ENCODE measurements at places on chromosomes 16 and 17.

DNA sequence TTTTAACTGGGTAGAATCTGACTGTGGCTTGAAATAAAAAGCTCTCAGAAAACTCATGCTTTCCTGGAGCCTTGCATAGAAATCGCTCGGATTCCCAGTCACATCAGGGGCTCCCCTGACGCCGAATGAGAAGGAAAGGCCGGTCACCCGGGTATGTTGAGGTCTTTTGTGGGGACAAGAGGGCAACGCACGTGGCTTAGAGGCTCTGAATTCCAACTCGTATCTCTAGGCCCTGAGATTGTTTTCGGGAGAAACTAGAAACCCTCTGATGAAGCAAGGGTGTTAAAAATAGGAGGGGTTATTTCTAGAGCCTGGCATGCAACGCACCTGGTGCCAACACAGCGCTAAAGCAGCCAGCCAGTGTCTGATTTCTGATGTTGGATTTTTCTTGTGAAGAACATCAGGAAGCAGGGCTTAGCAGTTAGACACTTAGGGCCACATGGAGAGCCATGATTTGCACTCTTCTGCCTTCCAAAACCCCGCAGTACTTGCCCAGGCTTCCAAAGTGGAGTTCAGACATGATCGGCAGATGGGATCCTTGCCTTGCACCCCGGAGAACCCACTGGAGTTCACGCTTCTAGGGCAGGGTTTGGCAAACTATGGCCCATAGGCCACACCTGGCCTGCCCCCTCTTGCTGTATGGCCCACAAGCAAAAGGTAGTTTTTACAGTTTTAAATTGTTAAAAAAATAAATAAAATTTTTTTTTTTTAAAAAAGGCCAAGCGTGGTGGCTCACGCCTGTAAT lies 12.6 kb downstream of the CACNG1 start:
- DNase-seq, result no peak

- no peak for DNase-seq
Measured at GRCh38 chr17:58325289-58325726, 3.3 kb downstream of the TSPOAP1 start.

DNA sequence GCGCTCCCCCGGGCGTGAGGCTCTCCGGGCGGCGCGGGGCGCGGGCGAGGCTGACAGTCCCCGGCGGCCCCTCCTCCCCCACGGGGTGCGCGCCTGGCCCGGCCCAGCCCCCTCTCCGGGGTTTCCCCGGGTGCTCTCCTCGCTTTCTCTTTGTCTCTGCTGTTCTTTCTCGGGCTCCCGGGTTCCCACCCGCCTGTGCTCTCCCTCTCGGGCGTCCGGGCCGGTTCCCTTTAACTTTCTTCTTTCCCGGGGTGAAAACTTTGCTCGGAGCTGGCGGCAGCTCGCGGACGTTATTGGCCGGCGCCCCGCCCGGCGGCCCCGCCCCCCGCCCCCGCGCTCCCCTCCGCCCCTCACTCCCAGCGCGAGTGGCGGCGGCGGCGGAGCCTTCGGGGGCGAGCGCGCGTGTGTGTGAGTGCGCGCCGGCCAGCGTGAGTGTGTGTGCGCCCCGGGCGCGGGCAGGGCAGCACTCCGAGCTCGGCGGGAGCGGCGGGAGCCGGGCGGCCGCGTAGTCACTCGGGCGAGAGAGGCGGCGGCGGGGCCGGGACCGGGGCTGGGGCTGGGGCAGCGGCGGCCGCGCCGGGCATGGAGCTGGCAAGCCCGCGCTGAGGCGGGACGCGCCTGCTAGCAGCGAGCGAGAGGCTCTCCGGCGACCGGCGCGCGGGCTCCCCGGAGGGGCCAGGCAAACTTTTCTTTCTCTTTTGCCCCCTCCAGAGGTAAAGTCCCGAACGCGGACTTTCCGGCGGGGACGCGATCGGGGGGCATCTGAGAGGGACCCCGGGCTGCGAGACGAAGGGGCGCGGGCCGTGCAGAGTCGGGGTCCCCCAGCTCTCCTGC lies at the start of gene NTN1:
Gene NTN1 (plus strand): TSS at position 353 of the 834 bp plus-strand sequence. CDS start 864 bp downstream, outside the sequence.
- peak; percentile 44 for DNase-seq

DNA sequence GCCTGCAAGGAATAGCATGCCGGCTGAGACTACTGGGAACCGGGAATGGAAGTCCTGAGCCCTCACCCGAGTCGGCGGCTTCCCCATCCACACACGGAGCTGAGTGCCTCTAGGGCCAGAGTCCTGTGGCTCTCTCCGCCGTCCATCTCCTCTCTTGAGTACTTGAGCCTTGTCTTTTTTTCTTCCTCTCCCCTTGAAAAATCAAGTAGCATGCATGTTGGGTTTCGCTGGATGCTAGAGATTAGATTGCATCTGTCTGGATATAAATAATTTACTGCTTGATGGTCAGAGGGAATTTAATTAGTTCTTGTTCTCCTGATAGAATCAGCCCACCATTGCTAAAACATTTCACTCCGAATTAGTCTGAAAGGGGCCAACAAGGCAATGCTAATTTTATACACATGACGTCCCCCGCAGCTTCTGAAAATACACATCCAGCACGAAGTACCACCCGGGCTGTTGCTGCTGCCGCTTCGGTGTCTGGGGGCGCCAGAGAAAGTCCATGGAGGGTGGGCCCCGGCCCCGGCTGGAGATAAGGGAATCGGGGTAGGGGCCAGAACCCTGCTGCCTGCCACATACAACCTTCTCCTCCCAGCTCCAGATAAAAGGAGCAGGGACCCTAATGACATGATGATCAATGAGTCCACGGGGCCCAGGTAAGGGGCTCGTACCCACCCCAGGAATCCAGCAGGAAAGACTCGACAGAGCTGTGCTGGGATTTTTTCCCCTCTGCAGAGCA lies 48.5 kb downstream of the RBFOX3 start:
- DNase-seq, result no peak

GRCh38 chr17:78819402-78819801 lies 21.2 kb downstream of the USP36 start:
- DNase-seq, result no peak

GRCh38 chr16:55248058-55248457 lies 75.9 kb upstream of the IRX6 start:
- DNase-seq, result no peak

DNA sequence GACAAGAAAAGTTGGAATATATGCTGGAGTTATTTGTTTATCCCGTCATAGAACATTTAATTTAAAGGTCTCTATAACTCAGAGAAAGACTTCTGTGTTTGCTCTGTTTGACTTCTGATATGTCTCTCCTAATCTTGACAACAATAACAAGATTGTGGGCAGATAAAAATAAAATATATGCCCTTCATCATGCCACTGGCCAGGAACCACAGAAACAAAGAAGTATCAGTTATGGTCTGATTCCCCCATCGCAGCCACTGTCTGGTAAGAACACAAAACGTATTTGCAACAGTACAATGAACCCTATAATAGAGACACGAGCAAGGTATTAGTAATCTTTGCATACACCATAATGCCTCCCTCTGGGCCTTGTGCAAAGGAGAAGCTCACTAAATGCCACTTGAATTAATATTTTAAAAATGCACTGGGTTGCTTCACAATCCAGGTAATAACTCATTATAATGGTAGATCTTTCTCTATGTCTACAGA lies 1498.3 kb downstream of the CDH11 start:
- DNase-seq, result no peak

DNA sequence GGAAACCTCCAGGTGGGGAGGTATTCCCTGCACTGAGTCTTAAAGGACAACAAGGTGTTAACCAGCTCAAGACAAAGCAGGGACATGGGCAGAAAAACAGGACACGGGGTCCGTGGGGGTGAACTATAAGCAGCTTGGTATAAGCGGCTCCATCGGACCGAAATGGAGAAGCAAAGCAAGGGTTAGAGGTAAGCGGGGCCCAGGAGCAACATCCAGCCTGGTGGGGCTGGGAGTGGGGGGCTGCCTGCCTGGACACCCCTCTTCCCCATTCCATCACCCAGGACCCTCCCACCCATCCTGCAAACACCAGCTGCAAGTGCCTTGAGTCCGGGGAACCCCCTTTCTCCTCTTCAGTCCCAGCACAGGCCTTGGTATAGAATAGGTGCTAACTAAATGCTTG lies 29.5 kb downstream of the MYH11 start:
- DNase-seq, result no peak

DNA sequence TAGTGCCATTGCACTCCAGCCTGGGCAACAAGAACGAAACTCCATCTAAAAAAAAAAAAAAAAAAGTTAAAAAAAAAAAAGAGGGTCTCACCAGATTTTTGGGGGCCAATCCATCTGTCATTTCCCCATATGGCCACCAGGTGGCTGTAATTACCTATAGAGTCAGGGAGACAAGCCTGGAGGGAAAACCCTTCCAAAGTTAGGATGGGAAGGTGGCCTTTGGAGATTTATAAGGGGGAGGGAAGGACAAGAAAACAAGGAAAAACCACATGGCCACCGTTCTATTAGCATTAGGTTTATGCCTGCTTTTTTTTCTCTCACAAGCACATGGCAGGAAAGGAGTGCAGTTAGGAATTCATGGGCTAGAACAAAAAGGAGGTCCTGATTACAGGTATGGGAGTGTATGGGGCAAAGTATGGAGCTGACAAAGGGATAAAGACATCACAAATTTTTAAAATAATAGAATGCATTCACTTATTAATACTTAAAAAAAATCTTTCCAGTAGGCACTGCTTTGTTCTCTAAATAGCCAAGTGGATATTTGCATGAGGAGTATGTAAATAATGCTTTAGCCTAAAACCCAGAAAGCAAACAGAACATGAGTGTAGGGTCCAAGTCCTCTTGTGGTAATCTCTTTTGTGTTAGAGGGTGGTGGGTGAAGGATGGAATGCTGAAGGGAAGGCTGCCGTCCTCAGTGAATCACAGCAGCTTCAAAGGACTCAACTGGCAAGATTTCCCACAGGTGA lies 5.1 kb downstream of the CYB5D1 start:
- no peak for DNase-seq

DNA sequence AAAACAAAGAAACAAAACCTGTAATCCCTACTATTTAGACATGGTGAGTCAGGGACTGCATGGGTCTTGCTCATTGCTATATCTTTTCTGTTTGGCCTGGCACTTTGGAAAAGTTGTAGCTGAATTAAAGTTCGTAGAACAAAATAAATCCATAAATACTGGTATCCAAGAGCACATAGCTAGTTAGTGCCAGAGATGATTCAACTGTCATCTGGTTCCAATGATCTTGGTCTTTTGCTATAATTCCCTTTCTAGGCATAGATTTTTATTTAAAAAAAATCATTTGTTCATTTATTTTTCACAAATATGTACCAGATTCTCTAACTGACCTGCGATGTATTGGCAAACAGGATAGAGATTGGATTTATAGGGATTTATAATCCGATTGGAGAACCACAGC lies 1436.1 kb upstream of the GOT2 start:
- DNase-seq, result no peak

GRCh38 chr16:13390093-13390985 lies 488.9 kb downstream of the SHISA9 start:
- DNase-seq, result no peak

- no peak for DNase-seq
Measured at GRCh38 chr17:32527146-32527545, 40.4 kb downstream of the CDK5R1 start.

DNA sequence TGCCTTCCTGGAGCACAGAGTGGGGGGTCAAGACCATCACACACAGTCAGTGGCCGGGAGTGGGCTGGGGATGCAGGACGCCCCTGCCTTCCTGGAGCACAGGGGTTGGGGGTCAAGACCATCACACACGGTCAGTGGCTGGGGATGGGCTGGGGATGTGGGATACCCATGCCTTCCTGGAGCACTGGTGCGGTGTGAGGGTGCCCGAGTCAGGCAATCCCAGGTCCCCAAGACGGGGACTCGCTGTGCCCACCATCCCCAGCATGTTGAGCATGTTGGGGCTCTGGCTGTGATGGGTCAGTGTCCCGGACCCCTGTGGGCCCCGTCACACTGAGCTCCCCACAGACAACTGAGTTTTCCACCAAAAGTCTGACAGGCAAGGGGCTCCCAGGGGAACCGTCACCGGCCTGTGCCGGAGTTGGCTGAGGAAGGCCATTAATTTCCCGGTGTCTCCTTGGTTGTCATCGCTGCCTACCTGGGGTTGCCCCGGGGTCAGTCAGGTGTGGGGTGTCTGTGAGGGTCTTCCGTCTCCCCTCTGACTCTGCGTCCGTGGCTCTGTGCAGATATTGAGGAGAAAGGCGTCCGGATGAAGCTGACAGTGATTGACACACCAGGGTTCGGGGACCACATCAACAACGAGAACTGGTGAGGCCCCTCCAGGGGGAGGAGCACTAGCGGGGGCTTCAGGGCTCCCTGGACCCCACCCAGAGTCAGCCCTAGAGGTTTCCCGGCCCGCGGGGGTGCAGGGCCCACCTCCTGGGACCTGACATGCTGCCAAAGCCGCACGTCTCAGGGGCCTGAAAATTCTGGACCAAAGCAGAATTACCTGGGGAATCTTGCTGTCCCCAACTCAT lies 347.1 kb downstream of the SEC14L1 start:
- DNase-seq, result no peak

DNA sequence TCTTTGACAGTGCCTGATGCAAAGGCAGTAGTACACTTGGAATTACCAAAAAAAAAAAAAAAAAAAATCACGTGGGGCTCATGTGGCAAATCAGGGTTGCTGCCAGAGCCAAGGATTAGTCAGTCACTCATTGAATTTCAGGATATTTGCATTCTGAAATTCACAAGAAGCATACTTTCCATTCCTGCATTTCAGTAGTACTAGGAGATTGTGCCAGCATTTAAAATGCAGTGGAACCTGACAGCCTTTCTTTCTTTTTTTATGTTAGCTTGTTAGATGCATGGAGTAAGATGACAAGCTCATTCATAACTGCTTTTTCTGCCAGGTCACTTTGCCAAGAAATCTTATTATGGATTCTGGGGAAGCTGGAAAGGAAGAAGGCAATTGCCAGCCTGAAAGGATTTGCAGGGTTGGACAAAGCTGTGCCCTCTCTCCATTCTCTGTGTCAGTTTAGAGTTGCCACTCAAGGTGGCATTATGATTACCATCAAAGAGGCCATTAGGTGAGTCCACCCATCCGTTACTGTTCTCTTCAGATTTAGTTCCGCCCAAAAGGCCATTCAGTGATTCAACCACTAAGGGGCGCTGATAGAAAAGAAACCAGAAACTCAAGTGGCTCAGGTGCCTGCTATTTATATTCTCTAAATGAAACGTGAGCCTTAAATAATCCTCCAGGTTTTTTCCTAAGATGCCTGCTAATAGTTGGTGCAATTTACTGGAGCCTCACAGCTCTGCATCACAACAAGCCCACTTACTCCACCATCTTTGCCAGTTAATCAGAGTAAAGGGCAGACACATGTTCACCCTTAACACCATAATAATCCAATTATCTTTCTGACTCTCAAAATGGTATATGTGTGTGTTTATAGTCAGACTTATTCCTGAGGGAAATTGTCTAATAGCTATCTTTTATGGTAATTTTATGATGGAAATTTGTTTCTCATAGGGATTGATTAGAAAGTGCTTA lies 59.0 kb downstream of the TANGO6 start:
- no peak for DNase-seq

GRCh38 chr16:5895976-5896375 lies 798.4 kb upstream of the EEF2KMT start:
- DNase-seq, result no peak

DNA sequence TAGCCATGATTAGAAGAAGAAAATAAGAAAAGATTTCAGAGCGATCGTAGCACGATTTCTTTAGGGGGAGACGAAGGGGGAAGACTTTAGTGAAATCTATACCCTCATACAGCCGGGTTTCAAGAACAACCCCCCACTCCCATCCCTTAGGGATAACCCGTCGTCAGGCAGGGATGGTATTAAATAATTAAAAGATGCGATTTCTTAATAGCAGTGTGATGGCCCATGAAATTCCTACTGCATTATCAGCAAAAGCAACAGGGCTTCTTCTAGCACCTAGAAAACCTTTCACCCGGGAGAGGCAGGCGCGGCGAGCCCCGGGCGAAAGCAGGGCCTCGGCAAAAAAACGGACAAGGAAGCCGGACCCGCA lies 1.4 kb downstream of the CDH11 start:
- DNase-seq, result no peak

GRCh38 chr16:49000594-49000993 lies 281.0 kb downstream of the CBLN1 start:
- no peak for DNase-seq
